Right lung (tissue), 10 donors: ENCODE measurements at places on chromosomes 2 and 18.

GRCh38 chr2:39549718-39550464 is 112.8 kb upstream of the MAP4K3 start:
- no peak for DNase-seq

DNA sequence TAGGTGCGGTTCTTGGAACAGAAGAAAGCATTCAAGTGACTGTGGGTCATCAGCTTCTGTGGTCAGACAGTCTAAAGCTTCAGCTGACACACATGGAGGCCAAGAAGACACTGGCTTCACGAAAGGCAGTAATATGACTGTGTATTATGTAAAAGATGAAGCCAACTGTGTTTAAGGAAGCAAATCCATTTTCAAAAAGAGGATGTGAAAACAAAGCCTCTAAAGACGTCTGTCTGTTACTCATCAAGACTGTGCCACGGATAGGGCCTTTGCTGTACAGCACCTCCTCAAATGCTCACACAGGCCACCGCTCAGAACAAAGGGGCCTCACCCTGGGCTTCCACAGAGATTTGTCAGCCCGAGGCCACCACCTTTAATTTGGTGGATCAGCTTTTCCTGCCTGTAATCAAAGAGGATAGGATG is 21.1 kb upstream of the TMEM163 start:
- DNase-seq: no peak

GRCh38 chr18:68429111-68429510 is 285.8 kb downstream of the TMX3 start:
- DNase-seq: no peak

DNA sequence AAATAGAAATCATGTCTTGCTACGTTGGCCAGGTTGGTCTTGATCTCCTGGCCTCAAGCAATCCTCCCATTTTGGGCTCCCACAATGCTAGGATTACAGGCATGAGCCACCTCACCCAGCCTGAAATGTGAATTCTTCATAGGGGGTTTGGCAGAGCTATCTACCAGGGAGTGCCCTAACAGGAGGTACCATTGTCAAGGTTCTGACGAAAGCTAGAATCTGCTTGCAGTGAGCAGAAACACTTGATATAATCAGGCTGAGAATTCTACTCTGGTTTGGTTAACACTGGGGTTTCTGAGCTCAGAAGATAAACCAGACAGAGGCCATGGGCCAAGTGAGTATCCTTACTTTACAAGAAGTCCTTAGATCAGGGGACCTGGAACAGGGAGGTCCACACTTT is 7.2 kb upstream of the LAMA3 start:
- DNase-seq: no peak

GRCh38 chr2:220463876-220464275 is 836.4 kb downstream of the SLC4A3 start:
- DNase-seq: no peak

DNA sequence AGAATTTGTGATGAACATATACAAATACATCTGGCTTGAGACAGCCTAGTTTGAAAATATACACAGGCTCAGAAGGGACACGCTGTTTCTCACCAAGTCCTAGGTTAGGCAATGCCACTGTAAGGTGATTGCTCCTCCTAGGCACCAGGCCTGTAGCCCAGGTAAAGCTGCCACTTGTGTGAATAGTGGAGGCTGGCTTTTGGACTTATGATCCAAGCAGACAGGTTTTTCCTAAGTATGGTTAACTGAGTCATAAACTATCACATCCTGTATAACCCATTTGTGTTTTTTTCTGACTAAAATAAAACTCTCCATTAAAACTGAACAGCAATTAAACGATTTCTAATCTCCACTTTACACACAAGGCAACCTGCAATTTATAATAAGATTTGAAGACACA is 81.0 kb downstream of the SEMA4F start:
- no peak for DNase-seq

DNA sequence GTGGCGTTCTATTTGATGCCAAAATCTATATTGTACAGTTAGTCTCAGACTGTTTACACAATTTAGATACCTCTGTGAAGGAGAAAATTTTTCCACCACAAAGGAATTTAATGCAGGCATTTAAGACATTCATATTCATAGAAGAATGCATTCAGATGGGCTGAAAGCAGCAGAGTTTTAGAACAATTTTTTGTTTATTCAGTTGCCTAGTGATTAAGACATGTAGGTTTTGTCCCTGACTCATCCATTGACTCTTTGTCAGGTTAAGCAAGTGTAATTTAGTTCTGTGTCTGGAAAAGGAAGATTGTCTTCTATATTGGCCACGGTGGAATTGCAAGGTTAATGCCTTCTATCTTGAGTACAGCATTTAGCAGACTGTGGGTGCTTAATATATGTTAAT is 515.0 kb downstream of the PARD3B start:
- DNase-seq: no peak

- DNase-seq: no peak
Observed at GRCh38 chr2:201246280-201246679, 14.1 kb upstream of the CASP8 start.

DNA sequence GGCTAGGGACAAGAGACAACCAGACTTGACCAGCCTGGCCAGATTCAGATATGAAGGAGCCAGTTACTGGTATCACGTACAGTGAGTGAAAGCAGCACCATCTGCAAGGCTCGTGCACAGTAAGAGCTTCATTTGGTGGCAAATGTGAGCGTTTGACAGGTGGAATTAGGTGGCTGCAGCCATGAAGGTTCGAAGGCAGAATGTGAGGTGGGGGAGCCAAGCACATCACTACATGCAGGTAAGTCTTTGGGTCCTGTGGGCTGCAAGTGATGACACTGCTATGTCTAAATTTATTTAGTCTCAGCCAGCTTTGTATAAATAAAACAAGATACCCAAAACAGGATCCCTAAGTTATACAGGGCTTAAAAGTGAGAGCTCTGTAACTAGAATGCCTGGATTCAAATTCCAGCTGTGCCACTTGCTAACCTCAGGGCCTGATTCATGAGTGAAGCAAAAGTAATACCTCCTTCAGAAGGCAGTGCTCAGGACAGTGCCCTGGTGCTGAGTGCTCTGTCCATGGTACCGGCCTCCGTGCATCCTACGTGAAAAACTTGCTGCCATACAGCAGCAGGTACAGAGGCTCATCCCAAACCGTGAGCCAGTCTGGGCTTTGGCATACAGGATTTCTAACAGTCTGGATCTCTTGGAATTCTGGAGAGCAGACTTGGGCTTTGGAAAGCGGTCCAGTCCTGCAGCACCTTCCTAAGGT is 18.6 kb downstream of the DDX18 start:
- DNase-seq: no peak

DNA sequence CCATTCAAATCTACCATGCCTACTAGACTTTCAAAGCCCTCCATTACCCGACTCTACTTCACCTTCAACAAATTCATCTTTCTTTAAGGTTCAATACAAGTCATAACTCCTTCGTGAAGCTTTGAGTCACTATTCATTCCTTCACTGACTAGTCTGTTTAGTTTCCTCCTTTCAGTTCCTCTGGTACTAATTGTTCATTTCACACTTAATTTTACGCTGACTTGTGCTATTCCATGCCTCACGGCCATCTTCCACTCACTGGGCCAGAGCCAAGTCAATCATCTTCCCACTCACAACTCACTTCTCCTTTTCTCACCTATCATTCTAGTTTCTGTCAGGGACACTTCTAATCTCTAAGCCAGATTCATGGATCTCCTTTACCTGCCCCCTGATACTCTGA is 136.2 kb downstream of the MTX2 start:
- no peak for DNase-seq

DNA sequence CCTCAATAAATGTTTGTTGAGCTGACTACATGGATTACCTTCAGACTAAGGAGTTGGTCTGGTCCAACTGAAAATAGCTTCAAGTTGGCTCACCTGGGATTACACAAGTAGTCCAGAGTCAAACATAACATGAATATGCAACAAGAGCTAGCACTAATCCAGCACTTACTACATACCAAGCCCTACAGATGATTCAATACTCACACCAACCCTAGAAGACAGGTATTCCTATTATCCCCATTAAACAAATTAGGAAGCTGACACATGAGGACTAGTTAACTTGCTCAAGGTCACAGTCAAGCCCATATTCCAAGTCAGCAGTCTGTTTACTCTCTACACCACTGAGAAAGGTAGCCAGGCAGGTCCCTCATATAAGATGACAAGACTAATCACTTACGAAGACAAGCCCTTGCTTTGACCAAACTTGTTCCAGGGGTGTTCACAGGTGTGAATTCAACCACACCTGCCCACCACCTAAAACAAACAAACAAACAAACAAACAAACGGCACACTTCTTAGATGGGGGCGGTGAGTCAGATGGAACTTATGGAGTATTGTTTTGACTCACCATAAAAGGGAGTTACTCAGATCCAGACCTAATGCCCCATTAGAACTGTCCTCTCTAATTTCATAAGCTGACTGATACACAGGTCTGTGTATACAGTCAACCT is 29.1 kb downstream of the TMEM131 start:
- no peak for DNase-seq

DNA sequence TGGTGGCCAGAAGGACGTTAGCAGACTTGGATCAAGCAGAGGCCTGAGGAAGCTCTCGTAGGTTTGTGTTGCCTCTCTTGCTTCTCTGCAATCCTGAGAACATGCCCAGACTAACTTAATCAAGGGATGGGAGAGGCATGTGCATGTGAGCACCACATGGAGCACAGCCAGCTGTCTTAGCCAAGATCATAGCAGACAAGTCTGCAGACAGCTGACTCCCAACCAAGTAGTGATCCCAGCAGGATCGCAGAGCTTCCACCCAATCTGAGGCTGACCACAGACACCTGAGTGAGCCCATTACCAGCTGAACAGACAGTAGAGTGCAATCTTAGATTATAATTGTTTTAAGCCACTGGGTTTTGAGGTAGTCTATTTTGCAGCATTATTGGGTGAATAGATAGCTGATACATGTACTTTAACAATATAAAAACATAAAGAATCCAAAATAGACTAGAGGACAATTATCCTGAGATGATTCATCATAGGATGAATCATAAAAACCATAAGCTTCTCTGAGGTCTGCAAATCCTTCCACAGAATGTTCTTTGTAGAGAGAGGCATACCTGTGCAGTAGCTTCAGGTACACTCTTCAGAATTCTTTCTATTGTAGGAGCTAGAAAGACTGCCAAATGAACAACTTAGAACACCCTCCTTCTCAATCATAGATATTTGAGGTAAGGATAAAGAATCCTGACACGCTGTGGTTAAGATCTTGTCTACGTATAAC is 25.2 kb upstream of the FAM110C start:
- no peak for DNase-seq
